ENCODE measurements at places on chromosomes 2 and 18. TPM values are rescaled to one million over a fixed set of nuclear protein-coding genes. Genes with fewer than 3 reads are reported as not detected.

MAPRE2 gene
- 9.1 TPM for total RNA-seq

NEU2 gene
- not detected for total RNA-seq

UPP2 gene
- not detected for total RNA-seq

RFX8 gene
- total RNA-seq, result 10.4 TPM

TANK gene
- total RNA-seq, result 55.5 TPM

MTHFD2 gene
- total RNA-seq, result 29.0 TPM

GPR45 gene
- total RNA-seq, result not detected

CDK5R2 gene
- not detected for total RNA-seq

SPC25 gene
- 1.1 TPM for total RNA-seq

NCKAP5 gene
- 1.1 TPM for total RNA-seq

COLEC11 gene
- total RNA-seq, result not detected

CYTIP gene
- 0.16 TPM for total RNA-seq

ANO7 gene
- total RNA-seq, result 0.63 TPM

C2orf78 gene
- not detected for total RNA-seq

NOP58 gene
- 34.9 TPM for total RNA-seq

MC4R gene
- total RNA-seq, result not detected

DPYSL5 gene
- total RNA-seq, result not detected

AQP12A gene
- total RNA-seq, result not detected

CACNB4 gene
- 1.3 TPM for total RNA-seq

ACTG2 gene
- 0.95 TPM for total RNA-seq

DYNAP gene
- total RNA-seq, result not detected

CXCR2 gene
- not detected for total RNA-seq

CD207 gene
- total RNA-seq, result not detected

GNAL gene
- total RNA-seq, result 0.69 TPM

SLC30A3 gene
- not detected for total RNA-seq

RNU2-63P gene
- total RNA-seq, result 251 TPM

UGT1A9 gene
- total RNA-seq, result not detected

NETO1 gene
- total RNA-seq, result not detected

LIMS2 gene
- 0.77 TPM for total RNA-seq

SP140 gene
- 0.32 TPM for total RNA-seq

MYCN gene
- total RNA-seq, result not detected

OTOS gene
- not detected for total RNA-seq

TYMS gene
- 16.2 TPM for total RNA-seq

KCNG2 gene
- total RNA-seq, result 1.9 TPM

DSG4 gene
- not detected for total RNA-seq

BOLL gene
- not detected for total RNA-seq

MC2R gene
- not detected for total RNA-seq

ANTXR1 gene
- 31.8 TPM for total RNA-seq

IL1RN gene
- total RNA-seq, result 0.16 TPM

SCN3A gene
- total RNA-seq, result 0.17 TPM

RAB17 gene
- total RNA-seq, result 0.17 TPM

Measured in bronchial smooth muscle cell (primary cell).